Thyroid gland (tissue), 4 donors: ENCODE measurements at places on chromosomes 2 and 18. TPM values are rescaled to one million over a fixed set of nuclear protein-coding genes. Genes with fewer than 3 reads are reported as not detected.

SERPINB13 gene
- total RNA-seq, result not detected

LONRF2 gene
- total RNA-seq, result 16.5 TPM

RFTN2 gene
- total RNA-seq, result 12.9 TPM

RAB6D gene
- total RNA-seq, result not detected

RESP18 gene
- not detected for total RNA-seq

DNA sequence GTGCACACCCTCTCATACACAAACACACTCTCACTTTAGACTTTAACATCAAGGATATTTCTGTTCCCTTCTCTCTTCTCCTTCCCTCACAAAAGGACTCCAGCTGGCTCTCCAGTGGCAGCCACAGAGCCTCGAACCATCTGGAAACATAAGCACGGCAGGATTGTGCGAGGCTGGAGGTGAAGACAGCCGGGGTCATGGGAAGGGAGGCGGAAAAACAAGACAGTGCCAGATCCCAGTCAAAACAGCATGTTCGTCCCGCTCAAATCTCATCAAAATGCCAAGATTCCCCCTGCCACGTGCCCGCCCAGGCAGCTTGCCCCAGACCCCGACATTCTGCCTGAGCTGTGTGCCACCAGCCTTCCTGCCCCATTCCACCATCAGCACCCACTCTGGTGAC lies 180.3 kb downstream of the ZBTB7C start:
- H3K4me3 ChIP-seq, result no peak overlapping the region
- peaks cover 15% of the 10 kb centered on the region for H3K4me1 ChIP-seq
- no peak overlapping the region for H3K27ac ChIP-seq
- no peak for DNase-seq
- no peaks in the 10 kb centered on the region for H3K36me3 ChIP-seq

- peaks cover 30% of the 10 kb centered on the region for H3K4me1 ChIP-seq
- no peaks in the 10 kb centered on the region for H3K36me3 ChIP-seq
- no peaks in the 10 kb centered on the region for H3K27me3 ChIP-seq
- no peak for DNase-seq
- H3K27ac ChIP-seq, result peak overlapping the region; percentile 48
Measured at GRCh38 chr2:62486439-62486765, 19.6 kb downstream of the TMEM17 start.

DNA sequence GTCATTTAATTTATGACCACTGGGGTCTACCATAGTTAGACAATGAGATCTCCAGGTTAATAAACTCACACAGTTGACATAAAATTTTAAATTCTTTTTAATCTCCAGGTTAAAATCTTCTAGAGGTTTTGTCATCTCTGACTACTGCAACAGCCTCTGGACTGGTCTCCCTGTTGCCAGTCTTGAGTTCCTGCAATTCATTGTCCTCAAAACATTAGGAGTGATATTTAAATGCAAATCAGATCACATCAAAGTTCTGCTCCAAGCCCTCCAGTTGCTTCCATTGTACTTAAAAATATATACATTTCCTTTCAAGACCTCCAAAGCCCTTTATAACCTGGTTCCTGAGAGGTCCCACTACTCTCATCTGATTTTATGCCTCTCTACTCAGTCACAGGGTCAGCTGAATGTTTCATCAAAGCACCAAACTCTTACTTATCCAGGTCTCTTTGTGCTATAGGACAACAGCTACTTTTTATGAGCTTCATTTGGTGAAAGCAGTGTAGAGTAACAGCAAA lies 18.6 kb upstream of the LINC00305 start:
- DNase-seq, result no peak
- no peaks in the 10 kb centered on the region for H3K36me3 ChIP-seq
- H3K27me3 ChIP-seq, result no peaks in the 10 kb centered on the region

DNA sequence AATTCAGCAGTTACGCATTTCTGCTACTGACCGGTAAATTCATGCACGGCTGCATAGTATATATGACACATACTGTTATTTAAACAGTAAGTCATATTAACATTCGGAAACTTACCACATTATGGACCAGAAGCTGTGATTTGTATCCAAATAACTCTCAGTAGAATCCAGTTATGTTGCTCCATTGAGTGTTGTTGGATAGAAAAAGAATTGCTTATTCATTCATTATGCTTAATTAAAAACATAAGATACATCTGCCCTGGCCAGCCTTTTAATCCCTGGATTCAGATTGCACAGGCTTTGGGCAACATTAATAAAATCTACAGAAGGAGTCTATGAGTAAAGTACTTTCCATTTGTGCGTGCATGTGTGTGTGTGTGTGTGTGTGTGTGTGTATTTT lies 111.3 kb downstream of the CPS1 start:
- H3K27me3 ChIP-seq, result no peaks in the 10 kb centered on the region
- H3K36me3 ChIP-seq, result no peaks in the 10 kb centered on the region
- no peaks in the 10 kb centered on the region for H3K4me1 ChIP-seq
- H3K27ac ChIP-seq, result no peak overlapping the region
- no peak for DNase-seq
- H3K4me3 ChIP-seq, result no peak overlapping the region
